ENCODE measurements at places on chromosomes 3 and 15.

- no peak for DNase-seq
Measured at GRCh38 chr15:67807836-67808235, 17.5 kb upstream of the SKOR1 start.

GRCh38 chr3:110577854-110578253 lies 493.8 kb upstream of the NECTIN3 start:
- DNase-seq: no peak

DNA sequence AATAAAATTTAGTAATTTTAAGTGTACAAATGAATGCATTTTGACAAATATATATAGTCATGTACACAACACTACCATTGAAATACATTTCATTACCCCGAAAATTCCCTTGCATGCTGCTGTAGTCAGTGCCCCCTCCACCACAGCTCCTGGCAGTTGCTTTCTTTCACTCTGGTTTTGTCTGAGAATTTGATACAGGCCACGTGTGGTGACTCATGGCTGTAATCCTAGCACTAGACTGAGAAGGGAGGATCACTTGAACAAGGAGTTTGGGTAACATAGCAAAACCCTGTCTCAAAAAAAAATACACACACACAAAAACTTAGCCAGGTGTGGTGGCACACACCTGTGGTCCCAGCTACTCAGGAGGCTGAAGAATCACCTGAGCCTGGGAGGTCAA lies 65.4 kb downstream of the TFRC start:
- no peak for DNase-seq

GRCh38 chr15:75578173-75578947 lies 755 bp downstream of the PTPN9 start:
- DNase-seq: no peak

DNA sequence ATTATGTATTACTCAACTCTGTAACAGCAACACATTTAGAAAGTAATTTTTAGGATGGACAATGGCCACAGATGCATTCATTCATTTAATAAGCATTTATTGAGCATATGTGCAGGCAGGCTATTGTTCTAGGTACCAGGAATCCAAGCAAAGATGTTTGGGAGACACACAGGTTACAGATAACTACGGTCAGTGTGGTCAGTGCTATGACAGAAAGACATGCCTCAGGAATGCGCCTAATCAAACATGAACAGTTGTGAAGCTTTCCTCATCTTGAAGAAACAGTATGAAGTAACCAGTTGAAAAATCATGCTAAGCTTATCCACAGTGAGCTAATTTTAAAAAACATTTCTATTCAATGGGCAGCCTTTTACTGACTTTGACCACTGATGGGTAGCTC lies 155.4 kb upstream of the CCDC54 start:
- no peak for DNase-seq

GRCh38 chr3:149340310-149340933 lies 7.0 kb upstream of the TM4SF18 start:
- DNase-seq: no peak

DNA sequence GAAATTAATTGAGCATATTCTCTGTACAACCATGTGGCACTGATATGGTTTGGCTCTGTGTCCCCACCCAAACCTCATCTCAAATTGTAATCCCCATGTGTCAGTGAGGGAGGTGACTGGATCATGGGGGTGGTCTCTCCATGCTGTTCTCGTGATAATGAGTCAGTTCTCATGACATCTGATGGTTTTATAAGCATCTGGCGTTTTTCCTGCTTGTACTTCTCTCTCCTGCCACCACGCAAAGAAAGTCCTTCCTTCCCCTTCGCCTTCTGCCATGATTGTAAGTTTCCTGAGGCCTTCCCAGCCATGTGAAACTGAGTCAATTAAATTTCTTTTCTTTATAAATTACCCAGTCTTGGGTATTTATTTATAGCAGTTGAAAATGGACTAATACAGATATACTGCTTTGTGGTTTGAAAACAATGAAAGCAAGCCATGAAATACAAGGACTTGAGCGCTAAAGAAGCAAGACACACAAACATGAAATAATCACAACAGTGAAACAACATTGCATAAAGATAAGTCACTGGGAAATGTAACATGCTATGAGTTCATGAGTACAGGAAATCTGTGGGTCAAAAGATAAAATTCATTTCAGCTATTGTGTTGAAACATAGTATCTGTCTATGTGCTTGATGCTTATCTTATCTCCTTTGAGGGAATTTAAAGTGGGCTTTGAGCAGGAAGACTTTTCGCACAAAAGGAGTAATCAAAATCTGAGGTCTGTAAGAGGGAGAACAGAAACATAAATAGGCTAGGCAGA lies 288.7 kb downstream of the GBE1 start:
- DNase-seq: no peak

GRCh38 chr3:56845505-56845904 lies 43.8 kb upstream of the ARHGEF3 start:
- no peak for DNase-seq

DNA sequence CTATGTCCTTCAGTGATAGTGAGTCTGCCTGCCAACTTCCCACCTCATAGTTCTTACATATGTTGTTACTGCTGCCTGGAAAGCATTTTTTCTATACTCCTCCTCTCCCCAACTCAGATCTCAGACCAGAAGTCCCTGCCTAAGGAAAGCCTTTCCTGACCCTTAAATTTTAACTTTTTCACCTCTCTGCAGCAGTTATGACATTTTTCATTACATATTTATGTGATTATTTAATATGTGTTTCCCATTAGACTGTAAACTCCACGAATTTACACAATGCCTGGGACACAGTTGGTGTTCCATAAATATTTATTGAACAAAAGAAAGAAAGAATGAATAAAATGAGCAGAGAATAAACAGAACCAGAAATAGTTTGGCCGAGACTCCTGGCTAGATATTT lies 125.5 kb downstream of the MITF start:
- no peak for DNase-seq

DNA sequence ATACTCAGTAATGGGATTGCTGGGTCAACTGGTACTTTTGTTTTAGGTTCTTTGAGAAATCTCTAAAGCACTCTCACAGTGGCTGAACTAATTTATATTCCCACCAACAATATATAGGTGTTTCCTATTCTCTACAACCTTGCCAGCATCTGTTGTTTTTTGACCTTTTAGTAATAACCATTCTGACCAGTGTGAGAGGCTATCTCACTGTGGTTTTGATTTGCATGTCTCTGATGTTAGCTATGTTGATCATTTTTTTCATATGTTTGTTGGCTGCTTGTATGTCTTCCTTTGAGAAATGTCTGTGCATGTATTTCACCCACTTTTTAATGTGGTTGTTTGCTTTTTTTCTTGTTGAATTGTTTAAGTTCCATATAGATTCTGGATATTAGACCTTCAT lies 98.2 kb upstream of the DCBLD2 start:
- no peak for DNase-seq

DNA sequence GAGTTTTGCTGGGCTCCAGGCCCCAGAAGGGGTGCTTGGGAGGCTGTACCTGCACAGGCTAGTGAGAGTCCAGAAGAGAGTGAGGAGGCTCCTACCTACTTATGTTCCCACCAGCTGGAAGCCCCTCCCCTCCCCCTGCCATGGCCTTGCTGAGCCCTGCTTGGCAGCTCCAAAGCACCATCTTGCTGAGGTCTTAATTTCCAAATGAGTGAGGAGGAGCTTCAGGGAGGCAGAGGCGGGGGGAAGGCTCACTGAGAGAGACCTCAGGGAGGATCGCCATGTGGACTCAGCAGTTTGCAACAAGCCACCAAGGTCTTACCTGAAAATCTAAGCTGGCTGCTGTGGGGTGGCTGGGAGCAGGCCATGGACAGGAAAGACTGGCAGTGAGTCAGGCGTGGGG lies 8.7 kb upstream of the CACNA2D2 start:
- no peak for DNase-seq

DNA sequence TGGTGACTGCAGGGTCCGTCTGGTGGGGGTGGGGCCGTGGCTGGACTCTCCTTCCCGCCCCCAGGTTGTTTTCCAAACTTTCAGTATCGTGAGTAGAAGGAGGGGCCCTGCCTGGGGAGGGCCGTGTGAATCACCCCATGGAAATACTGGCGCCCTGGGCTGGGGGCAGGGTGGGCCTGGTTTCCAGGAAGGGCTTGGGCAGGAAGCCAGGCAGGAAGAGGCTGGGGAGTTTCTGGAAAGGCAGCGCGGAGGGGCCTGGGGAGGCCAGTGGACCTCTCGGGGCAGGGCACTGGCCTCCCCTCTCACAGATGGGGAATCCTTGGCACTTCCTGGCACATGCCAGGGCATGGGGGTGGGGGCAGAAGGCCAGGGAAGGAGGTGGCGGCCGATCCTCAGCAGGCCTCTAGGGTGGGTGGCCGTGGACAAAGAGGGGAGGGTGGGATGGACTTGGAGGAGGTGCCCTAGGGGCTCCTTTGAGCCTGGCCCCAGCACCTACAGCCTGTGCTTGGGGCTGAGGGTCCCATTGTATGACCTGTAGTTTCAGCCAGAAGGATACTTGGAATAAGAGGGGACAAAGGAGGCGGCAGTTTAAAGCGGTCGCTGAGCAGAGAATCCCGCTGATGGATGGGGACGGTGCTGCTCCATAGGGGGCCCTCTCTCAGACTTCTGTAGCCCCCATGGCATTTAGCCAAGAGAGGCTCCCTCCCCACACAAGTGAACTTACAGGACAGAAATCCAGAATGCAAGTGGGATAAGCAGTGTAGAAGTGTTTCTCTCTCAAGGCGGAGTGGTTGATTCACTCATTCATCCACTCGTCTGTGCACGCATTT lies 56.5 kb upstream of the GATA2 start:
- no peak for DNase-seq

- no peak for DNase-seq
Measured at GRCh38 chr3:10007126-10007782, 19.0 kb upstream of the FANCD2 start.

DNA sequence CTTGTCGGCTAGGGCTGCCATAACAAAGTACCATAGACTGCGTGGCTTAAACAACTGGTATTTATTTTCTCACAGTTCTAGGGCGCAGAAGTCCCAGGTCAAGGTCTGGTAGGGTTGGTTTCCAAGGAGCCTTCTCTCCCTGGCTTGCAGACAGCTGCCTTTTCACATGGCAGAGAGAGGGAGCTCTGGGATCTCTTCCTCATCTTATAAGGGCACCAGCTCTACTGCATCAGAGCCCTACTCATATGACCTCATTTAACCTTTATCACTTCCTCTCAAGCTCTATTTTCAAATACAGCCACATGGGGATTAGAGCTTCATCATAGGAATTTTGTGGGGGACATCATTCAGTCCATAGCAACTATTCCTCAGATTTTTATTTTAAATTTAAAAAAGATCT lies 17.6 kb upstream of the PAQR9 start:
- DNase-seq: no peak

Data from stimulated activated CD4-positive, alpha-beta T cell treated with anti-CD3 and anti-CD28 coated beads, Interleukin-15, amount 100 ng/mL, for 1 hour (primary cell).